Naive thymus-derived CD4-positive, alpha-beta T cell (primary cell): ENCODE measurements at places on chromosomes 7 and 10.

DNA sequence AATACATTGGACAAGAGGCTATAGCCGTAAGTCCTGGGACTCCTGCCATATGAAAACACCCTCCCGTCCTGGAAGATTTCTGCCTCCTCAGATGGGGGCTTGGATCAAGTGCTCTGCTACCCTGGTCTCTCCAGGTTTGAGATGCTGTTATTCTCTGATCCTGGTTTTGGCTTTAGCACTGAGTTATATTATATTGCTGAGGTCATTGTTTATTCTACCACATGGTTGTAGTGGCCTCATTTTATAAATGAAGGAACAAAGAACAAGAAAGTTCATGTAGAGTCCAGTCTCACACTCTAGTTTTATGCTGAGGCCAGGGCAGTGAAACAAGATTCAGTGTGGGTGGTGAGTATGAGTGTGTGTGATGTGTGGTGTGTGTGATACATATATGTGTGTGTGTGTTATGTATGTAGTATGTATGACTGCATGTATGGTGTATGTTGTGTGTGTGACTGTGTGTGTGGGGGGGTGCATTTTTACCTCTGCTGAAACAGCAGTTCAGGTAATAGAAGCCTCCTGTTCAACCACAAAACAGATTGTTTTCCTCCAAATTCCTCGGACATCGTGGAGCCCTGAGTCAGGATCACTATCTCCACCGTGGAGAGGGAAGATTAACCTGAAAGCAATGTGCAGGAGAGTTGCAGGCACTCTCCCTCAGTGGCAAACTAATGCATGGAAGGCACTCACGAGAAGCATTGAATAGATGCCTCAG lies 80.7 kb downstream of the C7orf25 start:
- no peaks in the 10 kb centered on the region for H3K4me1 ChIP-seq
- no peaks in the 10 kb centered on the region for H3K27me3 ChIP-seq
- H3K36me3 ChIP-seq, result no peaks in the 10 kb centered on the region
- H3K4me3 ChIP-seq, result no peak overlapping the region
- DNase-seq, result no peak

GRCh38 chr10:75019370-75019769 lies 92.1 kb upstream of the SAMD8 start:
- peaks cover 6% of the 10 kb centered on the region for H3K36me3 ChIP-seq
- H3K4me3 ChIP-seq, result no peak overlapping the region
- no peak overlapping the region for H3K27ac ChIP-seq
- H3K4me1 ChIP-seq, result peaks cover 12% of the 10 kb centered on the region

DNA sequence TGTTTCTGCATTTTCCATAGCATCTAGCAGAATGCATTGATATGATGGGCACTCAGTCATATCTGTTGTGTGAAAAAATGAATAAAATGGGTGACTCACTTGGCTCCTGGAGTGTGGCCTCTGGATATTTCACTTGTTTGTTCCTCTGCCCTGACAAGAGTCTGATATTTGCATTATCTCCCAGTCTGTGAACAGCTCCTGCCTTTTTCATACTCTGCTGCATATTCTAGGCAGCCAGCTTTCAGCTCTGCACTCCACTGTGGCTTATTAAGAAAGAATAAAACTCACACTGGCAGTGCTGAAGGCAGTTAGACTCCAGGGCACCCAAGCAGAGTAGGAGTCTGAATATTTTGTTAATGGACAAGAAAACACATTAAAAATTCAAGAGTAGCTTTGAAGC lies 623.9 kb downstream of the SORCS1 start:
- DNase-seq, result no peak
- no peaks in the 10 kb centered on the region for H3K36me3 ChIP-seq
- H3K4me3 ChIP-seq, result no peak overlapping the region
- H3K27ac ChIP-seq, result no peak overlapping the region

- no peaks in the 10 kb centered on the region for H3K4me1 ChIP-seq
- no peak overlapping the region for H3K4me3 ChIP-seq
- no peaks in the 10 kb centered on the region for H3K36me3 ChIP-seq
- no peak for DNase-seq
- no peak overlapping the region for H3K27ac ChIP-seq
Measured at GRCh38 chr10:43479275-43479674, 42.4 kb downstream of the ZNF487 start.

GRCh38 chr10:47239211-47239610 lies 60.8 kb upstream of the GDF10 start:
- peaks cover 3% of the 10 kb centered on the region for H3K4me1 ChIP-seq
- DNase-seq, result no peak
- no peak overlapping the region for H3K27ac ChIP-seq
- no peaks in the 10 kb centered on the region for H3K36me3 ChIP-seq
- H3K27me3 ChIP-seq, result no peaks in the 10 kb centered on the region

DNA sequence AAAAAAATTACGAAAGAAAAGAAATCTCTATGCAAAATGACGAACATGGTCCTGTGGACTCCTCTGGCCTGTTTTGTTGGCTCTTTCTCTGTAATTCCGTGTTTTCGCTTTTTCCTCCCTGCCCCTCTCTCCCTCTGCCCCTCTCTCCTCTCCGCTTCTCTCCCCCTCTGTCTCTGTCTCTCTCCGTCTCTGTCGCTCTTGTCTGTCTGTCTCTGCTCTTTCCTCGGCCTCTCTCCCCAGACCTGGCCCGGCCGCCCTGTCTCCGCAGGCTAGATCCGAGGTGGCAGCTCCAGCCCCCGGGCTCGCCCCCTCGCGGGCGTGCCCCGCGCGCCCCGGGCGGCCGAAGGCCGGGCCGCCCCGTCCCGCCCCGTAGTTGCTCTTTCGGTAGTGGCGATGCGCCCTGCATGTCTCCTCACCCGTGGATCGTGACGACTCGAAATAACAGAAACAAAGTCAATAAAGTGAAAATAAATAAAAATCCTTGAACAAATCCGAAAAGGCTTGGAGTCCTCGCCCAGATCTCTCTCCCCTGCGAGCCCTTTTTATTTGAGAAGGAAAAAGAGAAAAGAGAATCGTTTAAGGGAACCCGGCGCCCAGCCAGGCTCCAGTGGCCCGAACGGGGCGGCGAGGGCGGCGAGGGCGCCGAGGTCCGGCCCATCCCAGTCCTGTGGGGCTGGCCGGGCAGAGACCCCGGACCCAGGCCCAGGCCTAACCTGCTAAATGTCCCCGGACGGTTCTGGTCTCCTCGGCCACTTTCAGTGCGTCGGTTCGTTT lies 83.5 kb upstream of the SLF2 start:
- no peak overlapping the region for H3K27ac ChIP-seq
- H3K4me3 ChIP-seq, result peak overlapping the region; percentile 56
- no peaks in the 10 kb centered on the region for H3K36me3 ChIP-seq
- H3K4me1 ChIP-seq, result peaks cover 9% of the 10 kb centered on the region
